ENCODE measurements at places on chromosomes 7 and 10. TPM values are rescaled to one million over a fixed set of nuclear protein-coding genes. Genes with fewer than 3 reads are reported as not detected.

DKK1 gene
- total RNA-seq: 5.0 TPM

MBLAC1 gene
- total RNA-seq: 1.1 TPM

CYP3A7 gene
- total RNA-seq: 0.39 TPM

ZNF488 gene
- 0.10 TPM for total RNA-seq

ENKUR gene
- total RNA-seq: 0.39 TPM

C10orf62 gene
- 0.20 TPM for total RNA-seq

VSTM2A gene
- total RNA-seq: 0.20 TPM

TRIM56 gene
- total RNA-seq: 10.1 TPM

LLCFC1 gene
- total RNA-seq: not detected

ZNF736 gene
- 22.1 TPM for total RNA-seq

AVPI1 gene
- 18.2 TPM for total RNA-seq

GPR26 gene
- total RNA-seq: not detected

ZNF775 gene
- total RNA-seq: 3.0 TPM

RARRES2 gene
- 78.2 TPM for total RNA-seq

C1QL3 gene
- total RNA-seq: 0.10 TPM

HTR5A gene
- total RNA-seq: not detected

SLC39A12 gene
- total RNA-seq: 0.10 TPM

BICC1 gene
- 30.3 TPM for total RNA-seq

NKX1-2 gene
- total RNA-seq: 0.20 TPM

MOGAT3 gene
- not detected for total RNA-seq

POLR2J gene
- 12.4 TPM for total RNA-seq

ADCY1 gene
- 5.7 TPM for total RNA-seq

CARD11 gene
- 0.59 TPM for total RNA-seq

RHOBTB1 gene
- total RNA-seq: 22.8 TPM

ZNF804B gene
- not detected for total RNA-seq

TMEM139 gene
- 1.1 TPM for total RNA-seq

CUZD1 gene
- total RNA-seq: 0.59 TPM

RAPGEF5 gene
- 43.9 TPM for total RNA-seq

ACHE gene
- total RNA-seq: 9.8 TPM

PODXL gene
- total RNA-seq: 11.4 TPM

DRGX gene
- total RNA-seq: 0.20 TPM

CRHR2 gene
- total RNA-seq: 0.20 TPM

KAZALD1 gene
- total RNA-seq: 17.7 TPM

OR6V1 gene
- total RNA-seq: not detected

LIPK gene
- total RNA-seq: 10.6 TPM

HECW1 gene
- total RNA-seq: 1.8 TPM

ANKRD30A gene
- total RNA-seq: 0.30 TPM

ASAH2 gene
- total RNA-seq: 0.49 TPM

NPY gene
- not detected for total RNA-seq

HTRA1 gene
- total RNA-seq: 185 TPM

FXYD4 gene
- total RNA-seq: not detected

STOX1 gene
- total RNA-seq: 5.7 TPM

VWA2 gene
- 19.5 TPM for total RNA-seq

GPNMB gene
- total RNA-seq: 208 TPM

NEUROD6 gene
- 0.30 TPM for total RNA-seq

TPK1 gene
- total RNA-seq: 3.7 TPM

MBL2 gene
- total RNA-seq: not detected

AZGP1 gene
- total RNA-seq: 39.4 TPM

NODAL gene
- total RNA-seq: not detected

CYP2E1 gene
- 0.69 TPM for total RNA-seq

OR2A12 gene
- not detected for total RNA-seq

FEZF1 gene
- not detected for total RNA-seq

PON1 gene
- 0.10 TPM for total RNA-seq

AFAP1L2 gene
- 24.9 TPM for total RNA-seq

COL17A1 gene
- total RNA-seq: 128 TPM
